Mammary epithelial cell (primary cell): ENCODE measurements at places on chromosomes 4 and X. TPM values are rescaled to one million over a fixed set of nuclear protein-coding genes. Genes with fewer than 3 reads are reported as not detected.

CWH43 gene
- 0.61 TPM for polyA plus RNA-seq

CT45A3 gene
- not detected for polyA plus RNA-seq

AMTN gene
- not detected for polyA plus RNA-seq

HSFX3 gene
- not detected for polyA plus RNA-seq

MAGEA12 gene
- not detected for polyA plus RNA-seq

MAP7D2 gene
- 3.2 TPM for polyA plus RNA-seq

SPANXA2 gene
- not detected for polyA plus RNA-seq
